ENCODE measurements at places on chromosomes 12 and 14.

- no peak for DNase-seq
Measured at GRCh38 chr12:108146035-108146893, 17.2 kb downstream of the WSCD2 start.

DNA sequence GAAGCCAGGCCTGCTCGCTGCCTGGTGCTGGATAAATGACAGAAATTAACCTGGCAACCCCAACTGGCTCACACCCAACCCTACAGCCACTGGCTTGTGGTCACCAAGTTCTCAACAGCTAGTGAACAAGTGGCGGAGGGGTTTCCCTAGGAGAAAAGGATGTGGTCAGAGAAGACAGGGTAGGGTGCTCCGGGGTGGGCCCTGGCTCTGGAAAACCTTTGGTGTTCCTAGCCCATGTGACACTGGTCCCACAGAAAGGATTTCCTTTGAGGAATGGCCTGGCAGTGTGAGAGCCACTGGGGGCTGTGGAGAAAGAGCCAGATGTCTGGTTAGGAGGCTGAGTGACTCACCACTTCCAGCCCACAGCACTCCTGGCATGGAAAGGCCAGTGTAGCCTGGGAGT is 8.7 kb downstream of the SYNE3 start:
- no peak for DNase-seq

- DNase-seq: no peak
Measured at GRCh38 chr14:100674428-100674827, 52.3 kb upstream of the DLK1 start.

GRCh38 chr14:24238123-24238522 is 4.3 kb downstream of the TINF2 start:
- no peak for DNase-seq

DNA sequence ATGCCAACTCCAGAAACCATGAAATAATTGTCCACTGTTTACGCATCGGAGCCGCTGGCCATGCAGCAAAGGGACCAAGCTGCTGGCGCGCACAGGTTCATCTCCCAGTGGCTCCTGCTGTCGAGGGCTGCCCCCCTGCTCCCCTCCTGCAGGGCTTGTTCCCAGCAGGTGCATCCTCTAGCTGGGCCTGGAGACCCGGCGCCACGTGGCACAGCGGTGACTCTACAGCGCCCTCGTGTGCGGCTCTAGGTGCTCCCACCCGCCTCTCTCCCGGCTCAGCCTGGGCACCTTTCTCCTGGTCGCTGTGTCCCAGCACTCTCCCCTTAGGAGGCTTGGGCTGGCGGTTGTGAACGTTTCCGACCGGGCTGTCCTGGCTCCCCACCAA is 37.5 kb upstream of the INF2 start:
- no peak for DNase-seq

- DNase-seq: no peak
Measured at GRCh38 chr12:80838708-80839107, 99.0 kb downstream of the LIN7A start.

- DNase-seq: no peak
Measured at GRCh38 chr14:64944041-64944440, 1.5 kb upstream of the GPX2 start.

DNA sequence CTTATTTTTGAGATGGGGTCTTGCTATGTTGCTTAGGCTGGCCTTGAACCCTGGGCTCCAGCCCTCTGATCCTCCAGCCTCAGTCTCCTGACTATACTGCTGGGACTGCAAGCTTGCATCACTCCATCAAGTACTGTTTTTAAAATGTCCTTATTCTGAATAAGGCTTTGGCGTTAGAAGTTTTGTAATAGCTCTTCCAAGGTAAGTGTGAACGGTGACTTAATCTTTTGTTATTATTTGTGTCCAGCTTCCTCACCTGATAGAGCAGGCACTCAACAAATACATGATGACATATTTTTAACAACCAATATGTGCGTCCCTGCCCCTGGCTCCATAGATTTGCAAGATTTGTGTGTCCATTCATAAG is 1.4 kb downstream of the C1RL start:
- DNase-seq: no peak

- no peak for DNase-seq
Measured at GRCh38 chr12:29599381-29599780, 101.9 kb upstream of the OVCH1 start.

GRCh38 chr12:90343966-90344365 is 611.0 kb downstream of the CCER1 start:
- no peak for DNase-seq

DNA sequence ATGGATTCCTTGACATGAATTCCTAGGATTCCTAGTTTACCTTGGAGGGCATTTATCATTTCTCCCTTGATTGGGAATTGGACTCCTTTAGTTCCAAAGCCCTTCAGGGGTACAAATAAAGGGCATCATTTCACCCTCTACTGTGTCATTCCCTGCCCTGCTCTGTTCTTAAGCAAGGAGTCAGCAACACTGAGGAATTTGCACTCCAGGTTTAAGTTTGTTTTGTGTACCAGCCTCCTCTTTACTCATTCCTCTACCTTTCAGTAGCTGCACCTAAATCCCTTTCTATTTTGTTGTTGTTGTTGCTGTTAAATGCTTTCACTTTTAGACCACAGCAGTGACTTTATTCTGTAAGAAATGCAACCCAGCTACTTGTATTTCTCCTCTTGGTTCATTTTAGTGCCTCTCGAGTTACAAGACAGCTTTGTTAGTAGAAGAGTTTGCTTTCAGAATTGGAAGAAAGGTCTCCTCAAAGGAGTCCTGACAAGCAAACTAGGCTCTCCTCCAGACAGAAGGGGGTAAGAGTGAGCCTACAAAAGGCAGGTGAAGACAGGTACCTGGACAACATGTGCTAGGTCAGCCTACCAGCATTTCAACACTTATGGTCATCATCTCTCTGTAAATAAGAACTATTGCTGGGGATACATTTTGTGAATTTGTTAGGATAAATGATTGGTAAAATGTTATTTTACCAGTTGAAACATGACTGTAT is 90.0 kb downstream of the RMST start:
- no peak for DNase-seq

- DNase-seq: no peak
Measured at GRCh38 chr12:124007826-124008570, 35.0 kb downstream of the ZNF664 start.

DNA sequence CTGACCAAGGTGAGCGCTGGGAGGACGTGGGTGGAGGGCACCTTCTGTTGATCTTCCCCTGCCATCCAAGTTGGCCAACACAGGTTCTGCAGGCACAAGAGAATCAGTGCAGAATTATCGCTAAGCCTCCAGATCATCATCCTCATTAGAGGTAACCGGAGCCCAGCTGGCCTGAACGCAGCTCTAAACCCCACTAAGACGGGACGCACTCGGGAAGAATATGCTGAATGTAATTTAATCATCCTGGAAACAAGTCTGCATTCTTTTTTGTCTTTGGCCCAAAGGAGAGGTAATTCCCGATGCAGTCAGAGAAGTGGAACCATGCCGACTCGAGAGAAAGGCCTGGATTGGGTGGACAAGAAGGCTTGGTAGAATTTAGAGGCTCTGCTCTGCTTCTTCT is 111.0 kb upstream of the GSC start:
- DNase-seq: no peak

GRCh38 chr12:69266036-69266635 is 26.8 kb downstream of the CPSF6 start:
- DNase-seq: no peak

GRCh38 chr12:27810756-27811155 is 30.7 kb upstream of the MANSC4 start:
- DNase-seq: no peak

GRCh38 chr12:54598970-54599369 is 10.5 kb upstream of the PPP1R1A start:
- no peak for DNase-seq

- DNase-seq: no peak
Measured at GRCh38 chr12:113119980-113120669, 15.4 kb downstream of the RASAL1 start.

- DNase-seq: no peak
Measured at GRCh38 chr12:77553976-77554619, 276.6 kb upstream of the NAV3 start.

DNA sequence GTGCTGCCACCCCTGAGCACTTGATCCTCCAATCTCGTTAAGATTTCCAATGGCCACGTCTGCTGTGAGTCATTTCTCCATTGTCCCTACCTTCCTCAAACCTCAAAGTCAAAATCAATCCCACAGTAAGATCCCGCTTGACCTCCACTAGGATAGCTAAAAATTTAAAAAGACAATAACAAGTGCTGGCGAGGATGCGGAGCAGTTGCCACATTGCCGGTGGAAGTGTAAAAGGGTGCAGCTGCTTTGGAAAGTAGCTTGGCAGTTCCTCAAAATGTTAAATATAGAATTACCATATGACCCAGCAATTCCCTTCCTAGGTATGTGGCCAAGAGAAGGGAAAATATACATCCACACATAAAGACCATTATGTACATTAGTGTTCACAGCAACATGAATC is 9.5 kb upstream of the BCL7A start:
- no peak for DNase-seq

GRCh38 chr12:15590180-15590826 is 198.9 kb downstream of the EPS8 start:
- no peak for DNase-seq

GRCh38 chr14:99057576-99058083 is 214.4 kb downstream of the BCL11B start:
- no peak for DNase-seq

DNA sequence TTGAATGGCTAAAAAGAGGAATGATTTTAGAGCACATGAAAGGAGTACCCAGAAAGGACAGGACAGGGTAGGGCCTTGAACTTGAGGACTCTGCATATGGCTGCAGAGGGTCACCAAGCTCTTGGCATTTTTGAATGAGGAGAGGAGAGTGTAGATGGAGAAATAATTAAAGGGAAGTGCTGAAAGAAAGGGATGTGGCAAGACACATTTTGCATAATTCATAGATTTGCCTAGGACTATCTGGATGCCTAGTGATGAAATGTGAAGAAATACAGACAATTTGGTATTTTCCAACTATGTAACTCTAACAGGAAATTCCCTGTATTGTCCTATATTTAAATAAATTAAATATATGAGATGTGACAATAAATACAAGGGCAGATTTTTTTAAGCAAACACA is 27.5 kb upstream of the MDM1 start:
- DNase-seq: no peak

GRCh38 chr14:68307790-68308168 is 485.1 kb downstream of the ZFP36L1 start:
- no peak for DNase-seq

DNA sequence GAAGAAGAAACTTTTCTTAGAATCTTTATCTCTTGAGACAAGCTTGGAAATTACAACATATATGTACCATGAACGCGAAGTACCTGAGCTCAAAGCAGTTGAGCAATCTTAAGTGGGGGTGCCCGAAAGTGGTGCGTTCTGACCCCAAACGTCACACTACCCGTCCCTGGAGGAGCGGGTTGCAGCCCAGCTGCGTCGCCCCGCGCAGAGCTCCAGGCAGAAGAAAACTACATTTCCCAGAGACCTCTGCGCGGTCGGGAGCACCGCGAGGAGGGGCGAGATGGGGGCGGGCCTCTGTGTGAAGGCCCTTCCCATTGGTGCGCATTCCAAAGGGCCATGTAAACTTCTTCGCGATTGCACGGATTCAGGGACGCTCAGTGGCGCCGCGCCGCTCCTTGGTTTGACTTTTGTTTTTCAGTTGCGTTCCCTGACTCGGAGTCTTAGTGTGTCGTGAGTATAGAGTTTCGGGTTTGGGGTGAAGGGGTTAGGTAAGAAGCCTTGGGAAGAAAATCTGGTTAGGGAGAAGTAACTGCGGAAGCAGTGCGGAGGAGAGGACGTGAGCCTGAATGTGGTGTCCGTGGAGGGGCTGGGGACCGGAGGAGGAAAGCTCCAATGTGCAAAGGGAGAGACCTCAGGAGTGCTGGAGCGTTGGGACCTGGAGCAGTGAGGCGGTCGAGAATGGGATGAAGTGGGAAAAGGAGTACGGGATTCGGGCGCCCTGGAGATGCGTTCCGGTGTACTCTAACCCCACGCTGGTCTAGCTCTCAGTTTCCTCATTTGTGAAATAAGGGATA is at the start of gene CCDC77:
TSS of gene CCDC77 (plus strand) at position 410 of the 794 bp plus-strand sequence. CDS start 7,740 bp downstream, outside the sequence.
- DNase-seq: no peak

- DNase-seq: no peak
Measured at GRCh38 chr12:31804185-31804504, 75.3 kb upstream of the AMN1 start.

DNA sequence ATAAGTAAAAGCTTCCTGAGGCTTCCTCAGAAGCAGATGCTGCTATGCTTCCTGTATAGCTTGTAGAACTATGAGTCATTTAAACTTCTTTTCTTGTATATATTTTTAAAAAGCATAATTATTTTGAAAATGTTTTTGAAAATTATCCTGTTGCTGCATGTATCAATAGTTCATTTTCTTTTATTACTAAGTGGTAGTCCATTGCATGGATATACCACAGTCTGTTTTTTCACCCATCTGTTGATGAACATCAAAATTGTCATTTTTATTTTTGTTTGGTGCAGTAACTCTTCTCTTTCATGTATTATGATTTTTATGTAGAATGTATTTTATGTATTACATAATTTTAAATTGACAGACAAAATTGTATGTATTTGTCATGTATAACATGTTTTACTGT is 81.4 kb downstream of the TMTC3 start:
- no peak for DNase-seq

- no peak for DNase-seq
Measured at GRCh38 chr14:22887990-22888378, 5.0 kb downstream of the REM2 start.

GRCh38 chr12:121190523-121191031 is 19.4 kb upstream of the P2RX4 start:
- DNase-seq: no peak

DNA sequence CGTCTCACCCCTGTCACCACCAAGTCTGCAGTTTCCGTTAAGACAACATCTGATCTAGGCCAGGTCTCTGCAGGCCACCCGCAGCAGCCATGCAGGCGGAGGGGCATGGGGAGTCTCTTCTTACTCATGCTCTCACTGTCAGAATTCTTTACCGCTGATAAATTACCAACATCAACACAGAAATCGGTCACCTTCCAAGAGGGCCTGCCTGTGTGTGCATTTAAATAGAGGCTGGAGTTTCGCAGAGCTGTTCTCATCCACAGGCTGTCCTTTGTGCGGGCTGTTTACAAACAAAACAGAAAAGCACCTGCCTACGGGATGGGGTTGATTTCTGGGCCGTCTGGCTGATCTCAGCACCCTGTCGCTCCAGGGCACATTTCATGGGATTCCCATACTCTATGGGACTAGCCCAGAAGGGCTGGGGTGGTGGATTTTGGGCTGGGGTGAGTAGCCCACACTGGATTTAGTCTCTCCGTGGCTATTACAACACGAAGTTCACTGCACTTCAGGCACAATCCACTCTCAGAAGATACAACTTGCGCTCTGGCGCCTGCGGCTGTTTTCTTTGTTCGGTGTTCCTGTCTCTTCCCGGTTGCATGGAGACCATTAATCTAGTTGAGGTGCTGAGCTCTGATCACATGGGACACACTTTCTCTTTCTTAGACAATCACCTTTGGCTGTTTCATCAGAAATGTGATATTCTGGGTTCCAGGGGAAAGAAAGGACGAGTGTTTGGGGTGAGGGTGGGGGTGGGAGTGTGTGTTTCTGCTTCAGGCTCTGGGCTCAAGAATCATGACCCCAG is 331.1 kb downstream of the GLT1D1 start:
- DNase-seq: no peak

GRCh38 chr12:62190689-62191490 is 69.3 kb upstream of the USP15 start:
- no peak for DNase-seq

GRCh38 chr12:69046920-69047319 is 113.9 kb upstream of the CPM start:
- no peak for DNase-seq

Data from esophagus squamous epithelium (tissue), 5 donors.